ENCODE measurements at places on chromosomes 13 and 19. TPM values are rescaled to one million over a fixed set of nuclear protein-coding genes. Genes with fewer than 3 reads are reported as not detected.
A peak's percentile ranks its signal among the peaks of the same experiment; 100 is the strongest.

DNA sequence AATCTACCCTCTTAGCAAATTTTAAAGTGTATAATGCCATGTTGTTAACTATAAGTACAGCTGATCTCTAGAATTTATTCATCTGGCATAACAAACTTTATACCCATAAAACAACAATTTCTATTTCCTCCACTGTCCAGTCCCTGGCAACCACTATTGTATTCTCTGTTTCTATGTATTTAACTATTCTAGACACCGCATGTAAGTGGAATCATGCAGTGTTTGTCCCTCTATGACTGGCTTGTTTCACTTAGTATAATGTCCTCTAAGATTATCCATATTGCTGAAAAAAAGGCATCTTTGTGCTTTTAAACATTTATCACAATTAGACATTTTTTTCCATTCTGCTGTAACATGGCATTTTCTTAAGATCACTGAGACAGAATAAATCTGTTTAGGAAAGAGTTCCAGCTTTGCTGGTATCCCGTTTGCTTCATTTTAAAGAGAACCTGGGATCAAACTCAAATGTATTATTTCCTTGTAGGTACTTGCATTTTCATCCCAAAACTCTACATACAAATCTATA lies 1191.0 kb downstream of the SLITRK5 start:
- DNase-seq: no peak
- no peak overlapping the region for H3K4me3 ChIP-seq
- no peaks in the 10 kb centered on the region for H3K27me3 ChIP-seq
- H3K36me3 ChIP-seq: no peaks in the 10 kb centered on the region
- no peak overlapping the region for H3K27ac ChIP-seq

GRCh38 chr19:45645631-45646344 lies 6.6 kb upstream of the EML2 start:
- no peaks in the 10 kb centered on the region for H3K27me3 ChIP-seq
- peak overlapping the region; percentile 82 for H3K4me3 ChIP-seq
- peaks cover 6% of the 10 kb centered on the region for H3K36me3 ChIP-seq
- peak overlapping the region; percentile 84 for H3K27ac ChIP-seq
- DNase-seq: peak; percentile 84
- H3K4me1 ChIP-seq: peaks cover 22% of the 10 kb centered on the region

GRCh38 chr13:89115307-89115706 lies 1444.1 kb downstream of the SLITRK5 start:
- no peaks in the 10 kb centered on the region for H3K27me3 ChIP-seq
- H3K4me1 ChIP-seq: no peaks in the 10 kb centered on the region
- H3K4me3 ChIP-seq: no peak overlapping the region
- H3K27ac ChIP-seq: no peak overlapping the region

DNA sequence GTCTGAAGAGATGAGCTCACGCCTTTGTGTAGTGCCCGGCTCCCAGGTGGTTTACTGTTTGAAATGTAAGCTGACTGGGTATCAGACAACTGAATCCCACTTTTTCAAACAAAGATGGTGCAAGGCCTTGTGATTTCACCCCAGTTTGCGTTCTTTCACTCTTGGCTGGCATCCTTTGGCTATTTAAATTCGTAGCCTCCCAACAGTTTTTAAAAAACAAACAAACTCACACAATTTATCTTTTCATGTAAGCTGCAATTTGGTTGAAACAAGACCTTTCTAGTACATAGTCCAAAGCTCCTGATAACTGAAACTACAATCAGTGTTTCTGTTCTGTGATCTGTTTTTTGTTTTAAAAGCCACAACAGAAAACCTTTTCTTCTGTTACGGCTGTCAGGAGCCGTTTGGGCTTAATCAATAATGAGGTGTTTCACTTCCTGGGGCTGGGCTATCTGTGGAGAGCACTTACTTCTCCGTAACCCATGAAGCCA lies 65.1 kb upstream of the NPAS1 start:
- H3K4me3 ChIP-seq: peak overlapping the region; percentile 75
- peaks cover 69% of the 10 kb centered on the region for H3K4me1 ChIP-seq
- H3K27ac ChIP-seq: peak overlapping the region; percentile 92
- no peaks in the 10 kb centered on the region for H3K27me3 ChIP-seq

- DNase-seq: no peak
- no peaks in the 10 kb centered on the region for H3K4me1 ChIP-seq
- no peaks in the 10 kb centered on the region for H3K36me3 ChIP-seq
Measured at GRCh38 chr13:57824121-57824520, 192.6 kb downstream of the PCDH17 start.

DNA sequence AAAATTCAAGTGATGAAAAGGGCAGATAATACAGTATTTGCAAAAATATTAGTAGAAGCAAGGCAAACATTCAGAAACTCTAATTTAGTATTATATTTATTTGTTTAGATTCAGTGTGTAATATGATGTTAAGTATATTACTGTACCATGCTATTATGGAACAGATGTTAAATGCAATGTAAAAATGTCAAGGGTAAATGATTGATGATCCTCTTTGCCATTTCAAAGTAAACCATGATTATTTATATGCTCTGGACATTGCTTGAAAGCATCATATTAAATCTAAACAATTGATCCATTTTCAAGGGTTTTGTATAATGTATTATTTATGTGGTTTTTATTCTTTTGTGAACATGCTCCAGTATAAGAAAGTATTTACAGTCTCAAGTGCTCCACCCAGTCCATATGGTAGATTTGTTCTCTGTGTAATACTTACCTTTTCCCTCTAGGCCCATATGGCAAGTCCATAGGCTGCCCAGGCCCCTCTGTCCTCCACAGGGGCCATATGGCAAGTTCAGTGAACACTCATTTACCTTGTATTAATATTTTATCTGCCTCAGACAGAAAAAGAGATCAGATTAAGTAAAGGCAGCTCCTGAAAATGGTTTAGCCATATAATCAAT lies 353.5 kb downstream of the DACH1 start:
- H3K4me1 ChIP-seq: no peaks in the 10 kb centered on the region
- no peak for DNase-seq
- no peak overlapping the region for H3K4me3 ChIP-seq
- H3K36me3 ChIP-seq: no peaks in the 10 kb centered on the region
- no peaks in the 10 kb centered on the region for H3K27me3 ChIP-seq
- no peak overlapping the region for H3K27ac ChIP-seq

GRCh38 chr13:114032126-114032799 lies 58.4 kb upstream of the C13orf46 start:
- no peak for DNase-seq
- no peak overlapping the region for H3K4me3 ChIP-seq
- H3K27ac ChIP-seq: no peak overlapping the region

DNA sequence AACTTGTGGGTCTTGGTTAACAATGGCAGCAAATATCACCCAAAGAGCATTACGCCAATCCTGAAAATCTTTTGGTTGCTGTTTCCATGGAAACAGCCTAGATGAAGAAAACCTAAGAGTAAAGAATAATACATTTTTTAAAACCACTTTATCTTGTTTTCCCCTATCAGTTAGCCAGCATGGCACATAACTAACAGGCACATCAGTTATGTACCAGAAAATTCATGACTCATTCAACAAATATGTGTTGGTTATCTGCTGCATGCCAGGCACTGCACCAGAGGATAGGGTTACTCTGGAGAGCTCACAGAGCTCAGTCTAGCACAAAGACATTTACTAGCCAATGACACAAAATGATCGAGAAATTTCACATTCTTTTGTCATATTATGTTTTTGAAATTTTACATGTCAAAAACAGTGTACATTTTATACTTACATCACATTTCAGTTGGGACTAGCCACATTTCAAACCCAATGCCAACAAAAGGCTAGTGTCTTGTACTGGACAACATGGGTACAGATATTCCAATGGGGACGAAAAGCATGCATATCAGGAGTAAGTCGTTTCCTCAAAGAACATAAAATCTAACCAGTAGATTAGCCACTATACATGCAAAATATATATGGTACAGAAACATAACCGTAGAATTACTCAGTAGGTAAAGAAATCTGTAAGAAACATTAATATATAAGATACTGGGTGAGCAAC lies 20.3 kb downstream of the LNX2 start:
- peaks cover 3% of the 10 kb centered on the region for H3K36me3 ChIP-seq
- no peak for DNase-seq
- no peak overlapping the region for H3K27ac ChIP-seq
- H3K27me3 ChIP-seq: no peaks in the 10 kb centered on the region
- peaks cover 10% of the 10 kb centered on the region for H3K4me1 ChIP-seq

- no peak overlapping the region for H3K4me3 ChIP-seq
- no peak overlapping the region for H3K27ac ChIP-seq
- no peak for DNase-seq
- no peaks in the 10 kb centered on the region for H3K4me1 ChIP-seq
- no peaks in the 10 kb centered on the region for H3K27me3 ChIP-seq
Measured at GRCh38 chr19:10680545-10681135, 20.6 kb upstream of the QTRT1 start.

DNA sequence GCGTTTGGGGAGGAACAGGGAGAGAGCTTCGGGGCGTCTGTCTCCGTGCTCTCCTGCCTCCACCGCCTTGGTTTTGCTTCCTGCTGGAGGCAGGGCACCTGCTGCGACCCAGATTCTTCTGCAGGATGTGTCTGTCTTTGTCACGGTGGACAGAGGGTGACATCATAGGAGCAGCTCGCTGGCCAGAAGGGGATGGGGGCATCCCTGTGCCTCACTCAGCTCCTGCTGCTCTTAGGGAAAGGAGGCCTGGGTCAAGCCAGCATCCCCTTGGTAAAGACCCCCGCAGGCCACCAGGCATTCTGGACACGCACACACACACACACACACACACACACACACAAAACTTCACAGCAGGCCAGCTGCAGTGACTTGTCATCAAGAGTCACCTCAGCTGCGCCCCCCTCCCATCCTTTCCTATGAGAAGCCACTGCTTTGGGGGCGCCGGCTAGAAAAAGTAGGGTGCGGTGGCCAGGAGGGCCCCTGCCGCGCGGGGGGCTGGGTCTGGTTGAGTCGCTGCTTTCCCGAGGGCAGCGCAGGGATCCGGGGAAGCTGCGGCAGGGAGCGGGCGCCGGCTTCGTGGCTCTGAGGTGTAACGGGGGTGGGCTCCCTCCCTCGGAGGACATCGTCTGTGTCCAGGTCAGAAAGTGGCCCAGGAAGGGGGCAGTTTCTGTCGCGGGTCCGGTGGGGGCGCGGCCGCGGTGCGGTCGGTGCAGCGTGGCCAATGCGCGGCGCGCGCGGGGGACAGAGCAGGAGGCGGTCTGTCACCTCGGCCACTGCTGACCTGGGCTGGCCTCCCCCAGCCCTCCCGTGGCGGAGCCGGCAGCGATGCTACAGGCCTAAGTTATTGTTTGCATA lies 15.8 kb upstream of the NPAS1 start:
- no peaks in the 10 kb centered on the region for H3K4me1 ChIP-seq
- no peak overlapping the region for H3K27ac ChIP-seq
- H3K36me3 ChIP-seq: peaks cover 15% of the 10 kb centered on the region
- H3K27me3 ChIP-seq: peaks cover 28% of the 10 kb centered on the region
- no peak for DNase-seq
- H3K4me3 ChIP-seq: no peak overlapping the region

The CCDC8 gene
- total RNA-seq: not detected

- H3K27ac ChIP-seq: peak overlapping the region; percentile 24
- no peak overlapping the region for H3K4me3 ChIP-seq
- peaks cover 35% of the 10 kb centered on the region for H3K4me1 ChIP-seq
Measured at GRCh38 chr13:111166882-111167675, 52.0 kb downstream of the ARHGEF7 start.

GRCh38 chr13:46041419-46041839 lies 11.1 kb downstream of the ZC3H13 start:
- peaks cover 45% of the 10 kb centered on the region for H3K36me3 ChIP-seq
- DNase-seq: no peak
- H3K4me1 ChIP-seq: peaks cover 6% of the 10 kb centered on the region
- H3K4me3 ChIP-seq: no peak overlapping the region
- H3K27ac ChIP-seq: no peak overlapping the region

DNA sequence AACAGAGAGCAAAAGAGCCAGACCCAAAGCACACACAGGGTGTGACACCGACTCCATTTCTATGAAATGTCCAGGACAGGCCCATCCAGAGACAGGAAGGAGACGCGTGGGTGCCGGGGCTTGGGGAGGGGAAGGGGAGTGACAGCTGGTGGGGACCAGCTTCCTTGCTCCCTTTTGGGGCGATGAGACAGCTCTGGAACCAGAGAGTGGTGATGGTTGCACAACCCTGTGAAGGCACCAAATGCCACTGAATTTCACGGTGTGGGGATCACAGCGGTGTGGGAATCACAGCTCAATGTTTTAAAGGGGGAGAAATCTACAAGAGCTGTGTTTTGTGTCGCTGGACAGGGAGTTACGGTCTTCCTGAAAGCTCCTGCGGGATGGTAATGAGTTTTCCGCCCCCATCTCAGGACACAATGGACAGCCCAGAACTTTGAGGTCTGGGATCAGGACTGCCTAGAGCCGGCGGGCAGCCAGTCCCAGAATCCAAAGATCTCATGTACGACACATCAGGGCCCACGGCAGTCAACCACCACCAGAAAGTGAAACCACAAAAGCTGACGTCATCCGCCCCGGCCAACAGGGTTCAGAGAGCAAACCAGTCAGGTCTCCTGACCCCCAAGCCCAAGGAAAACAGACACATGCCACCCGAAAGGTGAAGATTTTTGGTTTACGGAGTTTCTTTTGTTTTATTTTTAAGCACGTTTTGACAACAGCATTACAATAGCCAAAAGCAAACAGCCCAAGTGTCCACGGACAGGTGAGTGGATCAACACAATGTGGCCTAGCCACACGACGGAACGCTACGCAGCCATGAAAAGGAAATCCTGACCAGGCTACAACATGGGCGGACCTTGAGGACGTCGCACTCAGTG lies 7.3 kb downstream of the SGTA start:
- peak; percentile 67 for DNase-seq
- H3K4me1 ChIP-seq: peaks cover 32% of the 10 kb centered on the region
- H3K27ac ChIP-seq: peak overlapping the region; percentile 92
- H3K4me3 ChIP-seq: peak overlapping the region; percentile 76

DNA sequence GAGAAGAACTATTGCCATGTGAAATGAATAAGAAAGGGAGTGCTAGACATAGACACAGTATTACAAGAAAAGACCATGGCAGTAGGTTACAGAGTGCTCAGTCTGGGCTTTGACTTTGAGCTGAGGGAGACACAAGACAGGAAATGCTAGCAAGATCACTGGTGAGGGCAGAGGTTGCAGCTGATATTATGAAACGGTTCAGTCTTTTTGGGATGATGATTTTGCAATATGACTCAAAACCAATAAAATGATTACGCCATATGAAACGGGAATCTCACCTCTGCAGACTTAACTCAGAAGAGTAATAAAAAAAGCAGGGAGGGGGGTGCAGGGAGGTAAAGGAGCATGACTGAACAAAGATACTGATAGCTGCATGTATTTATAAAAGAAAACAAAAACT lies 123.1 kb downstream of the RBM26 start:
- peaks cover 10% of the 10 kb centered on the region for H3K27me3 ChIP-seq
- H3K36me3 ChIP-seq: no peaks in the 10 kb centered on the region
- no peak for DNase-seq
- H3K4me3 ChIP-seq: no peak overlapping the region
- no peaks in the 10 kb centered on the region for H3K4me1 ChIP-seq

DNA sequence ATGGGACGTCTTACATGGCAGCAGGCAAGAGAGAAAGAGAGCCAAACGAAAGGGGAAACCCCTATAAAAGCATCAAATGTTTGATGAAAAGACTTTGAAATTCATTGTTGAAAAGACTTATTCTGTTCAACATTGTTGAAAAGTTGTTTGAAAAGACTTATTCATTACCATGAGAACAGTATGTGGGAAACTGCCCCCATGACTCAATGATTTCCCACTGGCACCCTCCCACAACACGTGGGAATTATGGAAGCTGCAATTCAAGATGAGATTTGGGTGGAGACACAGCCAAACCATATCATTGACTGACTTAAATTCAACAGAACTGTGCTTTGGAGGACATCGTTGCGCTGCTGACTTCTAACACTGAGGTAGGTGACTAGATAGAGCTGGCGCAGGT lies 48.0 kb upstream of the RCBTB2 start:
- no peaks in the 10 kb centered on the region for H3K36me3 ChIP-seq
- H3K27ac ChIP-seq: no peak overlapping the region
- DNase-seq: no peak
- H3K27me3 ChIP-seq: peaks cover 58% of the 10 kb centered on the region
- no peak overlapping the region for H3K4me3 ChIP-seq

The C19orf38 gene
- total RNA-seq: 3.9 TPM

Measured in activated T-helper 2 cell treated with anti-CD3 and anti-CD28 coated beads, Interferon-gamma antibody, Interleukin-2, Interleukin-4, amounts not matched to agents 10 μg/mL and 5 μg/mL and 100 μg/mL, durations not matched to agents 14 hours and 24 hours and 36 hours (primary cell).